ENCODE measurements at places on chromosomes 2 and 18.

DNA sequence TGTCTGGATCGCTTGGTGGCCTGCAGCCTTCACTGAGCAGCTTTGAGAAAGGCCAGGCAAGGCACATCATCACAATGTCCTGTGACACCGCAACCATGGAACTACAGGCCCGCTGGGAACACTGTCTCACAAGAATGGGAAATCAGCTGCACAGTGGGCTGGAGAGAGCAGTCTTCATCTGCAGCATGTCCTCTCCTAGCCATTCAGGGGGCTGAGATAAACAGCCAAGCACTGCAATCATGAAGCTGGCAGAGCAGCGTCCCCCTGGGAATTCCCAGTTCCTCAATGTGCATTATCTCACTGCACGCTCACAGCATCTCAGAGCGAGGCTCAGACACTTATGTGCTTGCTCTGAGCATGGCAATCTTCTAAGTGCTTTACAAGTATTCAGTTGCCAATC lies 1.9 kb downstream of the CMPK2 start:
- DNase-seq: no peak

DNA sequence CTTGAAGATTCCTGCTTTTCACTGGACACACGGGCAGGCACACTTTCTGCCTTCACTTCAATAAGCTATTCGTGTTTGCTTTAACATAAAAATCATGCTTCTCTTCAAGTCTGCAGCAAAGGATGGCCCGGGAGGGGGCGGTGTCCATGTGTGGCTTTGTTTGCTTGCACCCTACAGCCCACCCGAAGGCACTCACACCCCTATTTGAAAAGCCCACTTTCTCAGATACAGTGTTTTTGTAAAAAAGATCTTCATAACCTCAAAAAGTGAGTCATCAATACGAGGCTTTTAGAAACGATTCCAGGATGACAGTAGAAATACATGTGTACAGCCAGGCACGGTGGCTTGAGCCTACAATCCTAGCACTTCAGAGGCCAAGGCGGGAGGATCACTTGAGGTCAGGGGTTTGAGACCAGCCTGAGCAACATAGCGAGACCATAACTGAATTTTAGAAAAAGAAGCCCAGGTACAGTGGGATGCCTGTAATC lies 36.5 kb upstream of the HPCAL1 start:
- DNase-seq: no peak

GRCh38 chr2:136424112-136424511 lies 306.2 kb upstream of the CXCR4 start:
- DNase-seq: no peak

- DNase-seq: no peak
Observed at GRCh38 chr2:107927034-107927534, 59.2 kb upstream of the SLC5A7 start.

DNA sequence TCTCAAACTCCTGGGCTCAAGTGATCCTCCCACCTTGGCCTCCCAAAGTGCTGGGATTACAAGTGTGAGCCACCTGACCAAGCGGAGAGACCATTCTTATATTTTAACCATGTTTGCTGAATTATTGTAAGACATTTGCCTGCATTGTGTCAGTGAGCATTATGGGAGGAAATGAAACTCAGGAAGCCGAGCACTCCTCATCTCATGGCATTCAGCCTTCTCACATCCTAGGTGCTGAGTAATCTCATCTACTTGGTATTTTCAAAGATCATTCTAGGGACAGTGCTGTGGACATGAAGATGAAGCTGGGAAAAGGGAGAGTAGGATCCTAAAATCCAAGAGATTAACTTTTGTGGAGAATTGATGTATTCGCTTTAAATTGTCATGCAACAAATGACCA lies 66.1 kb downstream of the NAPG start:
- no peak for DNase-seq

DNA sequence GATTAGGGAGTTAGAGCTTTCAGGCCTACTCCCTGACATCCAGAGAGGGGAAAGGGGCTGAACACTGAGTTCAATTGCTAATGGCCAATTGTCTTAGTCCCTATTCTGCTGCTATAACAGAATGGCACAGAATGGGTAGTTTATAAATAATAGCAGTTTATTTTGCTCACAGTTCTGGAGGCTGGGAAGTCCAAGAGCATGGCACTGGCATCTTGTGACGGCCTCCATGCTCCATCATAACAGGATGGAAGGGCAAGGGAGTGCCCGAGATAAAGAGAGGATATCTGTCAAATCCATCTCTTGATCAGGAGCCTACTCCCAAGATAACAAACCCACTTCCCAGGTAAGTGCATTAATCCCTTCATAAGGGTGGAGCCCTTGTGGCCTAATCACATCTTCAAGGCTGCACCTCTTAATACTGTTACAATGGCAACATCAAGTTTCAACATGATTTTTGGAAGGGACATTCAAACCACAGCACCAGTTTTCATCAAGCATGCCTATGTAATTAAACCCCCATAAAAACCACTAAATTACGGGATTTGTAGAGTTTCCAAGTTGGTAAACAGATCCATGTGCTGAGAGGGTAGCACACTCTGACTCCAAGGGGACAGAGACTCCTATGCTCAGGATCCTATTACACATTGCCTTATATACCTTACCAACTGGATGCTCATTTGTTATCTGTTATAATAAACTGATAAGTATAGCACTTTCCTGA lies 44.6 kb downstream of the BAZ2B start:
- no peak for DNase-seq

DNA sequence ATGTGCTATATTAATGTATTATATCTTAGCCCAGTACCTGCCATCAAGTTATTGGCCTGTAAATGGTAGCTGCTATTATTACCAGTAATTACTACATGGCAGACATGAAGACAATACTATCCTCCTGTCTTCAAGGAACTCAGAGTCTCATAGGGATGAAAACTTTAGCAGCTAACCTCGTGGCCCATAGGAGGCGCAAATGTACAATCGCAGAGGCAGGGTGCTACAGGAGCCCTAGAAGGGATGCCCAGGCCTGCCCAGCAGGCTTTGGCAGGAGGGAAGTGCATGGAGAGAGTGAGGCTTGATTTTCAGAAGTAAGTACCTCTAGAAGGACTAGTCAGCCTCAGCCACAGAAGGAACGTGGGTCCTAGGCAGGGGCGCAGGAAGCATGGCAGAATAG lies 44.7 kb upstream of the KIDINS220 start:
- DNase-seq: no peak

DNA sequence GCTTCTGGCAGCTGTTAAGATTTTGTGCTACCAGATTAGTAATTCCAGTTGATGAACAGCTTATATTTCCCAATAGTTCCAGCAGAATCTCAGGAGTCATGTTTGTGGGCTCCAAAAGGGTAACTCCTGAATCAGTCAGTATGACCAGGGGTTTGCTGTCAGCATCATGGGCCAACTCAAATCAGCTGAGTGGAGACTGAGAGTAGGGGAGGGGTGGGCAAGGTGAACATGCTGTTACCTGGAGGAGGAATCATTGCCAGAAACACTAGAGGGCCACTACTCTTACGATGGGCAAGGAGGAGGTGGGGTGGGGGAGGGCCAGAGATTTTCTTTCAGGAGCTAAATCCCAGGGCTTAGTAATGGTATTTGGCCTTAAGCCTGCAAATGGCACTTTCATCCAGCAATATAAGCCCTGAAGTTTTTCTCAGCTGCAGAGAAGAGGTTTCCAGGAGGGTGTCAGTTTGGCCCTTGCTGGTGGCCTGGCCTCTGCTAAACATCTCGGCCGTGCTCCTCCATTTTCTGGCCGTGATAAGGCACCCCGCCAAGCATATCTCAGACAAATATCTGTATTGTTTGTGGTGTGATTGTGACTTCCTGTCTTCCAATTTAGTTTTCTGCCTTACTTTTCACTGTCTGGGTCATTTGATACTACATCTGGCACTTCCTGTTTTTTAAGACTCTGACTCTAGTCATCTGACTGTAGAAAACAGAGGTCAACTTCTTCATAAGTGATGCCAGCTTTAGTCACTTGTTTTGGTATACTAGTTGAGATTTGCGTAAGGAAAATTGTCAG lies 120.5 kb upstream of the CXCR4 start:
- DNase-seq: no peak

DNA sequence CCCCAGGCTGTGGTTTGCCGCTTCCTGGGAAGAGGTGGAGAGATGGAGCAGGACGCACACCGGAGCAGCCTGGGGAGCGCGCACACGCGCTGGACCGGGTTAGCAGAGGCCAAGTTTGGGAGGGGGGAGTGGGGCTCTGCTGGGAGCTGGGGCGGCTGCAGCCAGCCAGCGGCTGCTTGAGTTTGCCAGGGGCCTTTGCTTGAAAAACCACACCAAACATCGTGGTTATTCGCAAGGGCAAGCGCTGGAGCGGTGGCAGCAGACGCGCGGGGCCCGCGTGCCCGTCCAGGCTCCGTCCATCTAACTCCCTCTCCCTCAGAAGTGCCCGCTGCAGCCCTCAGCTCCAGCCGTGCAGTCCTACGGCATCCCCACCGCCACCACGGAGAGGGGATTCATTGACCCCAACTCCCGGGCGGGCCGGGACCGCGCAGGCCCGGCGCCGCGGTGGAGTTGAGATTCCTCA lies 4.6 kb downstream of the PTGR3 start:
- DNase-seq: no peak

DNA sequence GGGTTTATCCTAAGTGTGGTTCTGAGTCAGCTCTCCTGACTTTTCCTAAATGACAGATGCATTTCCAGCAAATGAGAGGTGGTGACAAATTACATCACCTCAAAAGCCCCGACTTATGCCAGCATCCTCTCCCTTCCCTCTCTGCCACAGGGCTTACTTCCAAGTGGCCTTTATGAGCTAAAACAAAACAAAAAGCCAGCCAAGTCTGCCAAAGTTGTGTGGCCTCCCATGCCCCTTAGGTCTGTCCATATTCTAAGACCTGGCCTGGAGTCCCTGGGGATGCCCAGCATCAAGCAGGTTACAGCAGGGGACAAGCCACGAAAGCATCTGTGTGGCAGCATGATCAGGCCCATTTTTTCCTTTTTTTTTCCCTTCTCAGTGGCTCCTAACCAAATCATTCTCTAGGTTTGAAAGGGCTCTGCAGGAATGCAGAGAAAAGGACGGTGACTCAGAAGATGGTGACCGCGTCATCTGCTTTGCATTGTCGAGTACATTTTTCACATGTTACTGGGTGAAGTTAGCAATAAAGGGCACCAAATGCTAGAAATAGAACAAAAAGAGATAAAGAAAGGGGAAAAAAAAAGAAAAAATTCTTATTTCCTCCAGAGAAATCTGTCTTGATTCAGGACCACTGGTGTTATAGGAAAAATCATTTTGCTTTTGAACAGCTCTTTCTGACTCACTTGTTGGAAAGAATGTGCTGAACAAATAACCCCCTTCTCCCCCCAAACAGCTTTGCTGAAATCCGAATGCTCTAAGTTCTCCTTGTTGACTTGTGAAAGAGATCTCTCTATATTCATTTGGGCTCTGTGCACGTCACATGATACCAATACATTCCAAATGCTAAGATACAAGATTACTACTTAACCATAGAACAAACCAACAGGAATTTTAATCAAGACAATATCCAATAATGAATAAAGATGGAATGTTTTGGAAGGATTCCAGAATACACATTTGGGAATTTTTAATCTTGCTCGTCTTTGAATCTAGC lies 178.7 kb downstream of the EN1 start:
- no peak for DNase-seq

Data from activated CD8-positive, alpha-beta memory T cell treated with anti-CD3 and anti-CD28 coated beads for 4 hours (primary cell).